ENCODE measurements at places on chromosomes 6 and 20. TPM values are rescaled to one million over a fixed set of nuclear protein-coding genes. Genes with fewer than 3 reads are reported as not detected.
A peak's percentile ranks its signal among the peaks of the same experiment; 100 is the strongest.

DNA sequence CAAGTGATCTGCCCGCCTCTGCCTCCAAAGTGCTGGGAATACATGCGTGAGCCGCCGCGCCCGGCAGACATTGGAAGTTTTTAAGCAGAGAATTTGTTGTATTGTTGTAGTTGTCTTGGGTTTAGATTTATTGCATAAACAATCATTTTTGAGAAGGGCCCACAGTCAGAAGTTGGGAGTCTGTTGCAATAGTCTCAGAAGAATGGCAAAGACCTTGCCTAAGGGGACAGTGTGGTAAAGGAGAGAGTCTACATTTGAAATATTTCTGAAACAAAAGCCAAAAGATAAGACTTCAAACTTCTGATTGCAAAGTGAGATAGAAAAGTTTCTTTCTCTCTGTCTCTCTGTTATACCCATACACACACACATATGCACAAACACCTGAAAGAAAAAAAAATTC lies 22.5 kb downstream of the HFE start:
- no peak for DNase-seq

The NKX2-2 gene
- total RNA-seq: 0.11 TPM

DNA sequence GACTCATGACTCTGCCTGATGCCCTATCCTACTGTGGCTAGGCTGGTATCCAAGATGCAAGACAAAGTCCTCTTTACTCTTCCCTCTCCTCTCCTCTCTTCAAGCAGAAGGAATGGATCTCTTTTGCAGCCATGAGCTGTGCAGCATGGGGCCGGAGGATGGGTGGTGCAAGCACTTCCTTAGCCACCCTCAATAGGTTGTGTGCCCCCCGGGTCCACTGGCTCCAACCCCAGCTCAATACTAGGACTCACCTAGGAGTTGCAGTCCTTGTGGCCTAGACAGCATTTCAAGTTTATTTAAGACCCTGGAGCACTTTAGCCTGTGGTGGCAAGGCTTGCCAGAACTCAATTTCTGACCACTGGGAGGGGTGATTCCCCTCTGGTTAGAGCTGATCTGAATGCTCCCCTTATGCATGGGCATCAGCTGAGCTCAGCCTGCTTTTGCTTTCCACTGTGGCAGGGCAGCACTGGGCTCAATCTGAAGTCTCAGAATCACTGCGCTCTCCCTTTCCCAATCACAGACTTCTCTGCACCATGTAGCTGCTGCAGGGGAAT lies 29.0 kb upstream of the GRM4 start:
- DNase-seq: no peak

The BHLHE23 gene
- total RNA-seq: 0.22 TPM

The VSTM2L gene
- total RNA-seq: 2.2 TPM

The GDAP1L1 gene
- total RNA-seq: 6.8 TPM

DNA sequence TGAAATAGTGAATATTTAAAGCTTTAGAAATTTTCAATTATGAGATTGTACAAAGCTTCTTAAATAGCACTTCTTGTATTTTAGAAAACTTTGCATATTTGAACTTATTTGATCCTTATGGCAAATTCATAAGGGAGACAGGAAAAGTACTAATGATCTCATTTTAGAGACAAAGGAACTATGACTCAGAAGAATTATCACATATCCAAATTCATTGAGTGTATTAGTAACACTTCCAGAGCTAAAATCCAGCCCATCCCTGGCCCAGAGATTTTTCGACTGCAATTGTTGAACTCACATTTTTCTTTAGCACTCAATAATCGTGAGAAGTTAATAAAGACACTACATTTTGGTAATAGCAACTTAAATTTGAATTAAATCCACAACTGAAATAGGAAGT lies 704.3 kb downstream of the EPM2A start:
- no peak for DNase-seq

The PTPRK gene
- total RNA-seq: 47.9 TPM

DNA sequence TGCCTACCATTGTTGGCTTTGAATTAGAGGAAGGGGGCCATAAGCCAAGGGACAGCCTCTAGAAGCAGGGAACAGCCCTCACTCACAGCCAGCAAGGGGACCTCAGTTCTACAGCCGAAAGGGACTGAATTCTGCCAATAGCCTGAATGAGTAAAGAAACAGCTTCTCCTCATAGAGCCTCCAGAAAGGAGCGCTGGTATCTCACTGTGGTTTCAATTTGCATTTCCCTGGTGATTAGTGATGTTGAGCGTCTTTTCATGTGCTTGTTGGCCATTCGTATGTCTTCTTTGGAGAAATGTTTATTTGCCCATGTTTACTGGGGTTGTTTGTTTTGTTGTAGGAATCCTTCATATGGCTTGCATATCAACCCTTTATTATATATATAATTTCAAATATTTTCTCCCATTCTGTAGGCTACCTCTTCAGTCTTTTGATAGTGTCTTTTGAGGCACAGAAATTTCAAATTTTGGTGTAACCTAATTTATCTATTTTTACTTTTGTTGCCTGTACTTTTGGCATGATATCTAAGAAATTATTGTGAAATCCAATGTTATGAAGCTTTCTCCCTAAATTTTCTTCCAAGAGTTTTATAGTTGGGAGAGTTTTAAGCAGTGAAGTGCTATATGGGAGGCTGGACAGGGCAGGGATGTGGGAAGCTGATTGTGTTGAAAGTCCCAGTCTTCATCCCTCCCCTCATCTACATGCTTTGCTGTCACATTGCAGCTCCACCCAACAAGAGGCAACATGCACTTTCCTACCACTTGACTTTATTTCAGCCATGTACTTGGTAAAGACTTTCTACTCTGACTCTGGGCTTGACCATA lies 82.3 kb upstream of the SHLD1 start:
- DNase-seq: no peak

The ADAT2 gene
- 11.3 TPM for total RNA-seq

The OR2H2 gene
- total RNA-seq: not detected

The TSHZ2 gene
- total RNA-seq: not detected

GRCh38 chr6:104896914-104897313 lies 37.2 kb upstream of the HACE1 start:
- no peak for DNase-seq

The CUL9 gene
- total RNA-seq: 15.2 TPM

- no peak for DNase-seq
Observed at GRCh38 chr6:3506751-3507383, 50.0 kb upstream of the SLC22A23 start.

The FNDC11 gene
- total RNA-seq: 2.7 TPM

- no peak for DNase-seq
Observed at GRCh38 chr6:119307056-119307455, 42.5 kb downstream of the MAN1A1 start.

- no peak for DNase-seq
Observed at GRCh38 chr6:157223021-157223430, 100.3 kb downstream of the TMEM242 start.

GRCh38 chr20:50610212-50610718 lies 81.1 kb downstream of the RIPOR3 start:
- no peak for DNase-seq

The SEC23B gene
- 60.0 TPM for total RNA-seq

DNA sequence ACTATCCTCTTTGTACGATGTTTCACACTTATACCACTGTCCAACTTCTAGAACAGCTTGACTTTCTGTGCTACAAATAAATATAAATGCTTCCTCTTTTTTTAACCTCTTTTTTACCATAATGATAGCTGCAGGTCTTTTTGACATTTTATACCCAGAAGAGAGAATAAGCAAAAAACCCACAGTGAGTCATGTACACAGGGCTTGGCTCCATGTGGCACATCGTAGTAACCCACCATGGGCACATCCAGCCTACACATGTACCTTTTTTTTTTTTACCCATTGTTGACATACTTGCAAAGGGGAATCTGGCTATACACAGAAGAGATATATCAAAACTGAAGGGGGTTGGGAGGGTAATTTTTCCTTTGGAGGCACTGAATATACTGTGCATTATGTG lies 59.5 kb upstream of the RSPO3 start:
- no peak for DNase-seq

- DNase-seq: peak; percentile 54
Observed at GRCh38 chr20:52972965-52973819, 1.0 kb downstream of the TSHZ2 start.

GRCh38 chr6:44737341-44737740 lies 349.8 kb downstream of the CDC5L start:
- peak; percentile 14 for DNase-seq

The MTO1 gene
- total RNA-seq: 23.9 TPM

- DNase-seq: no peak
Observed at GRCh38 chr6:166411721-166412151, 29.0 kb upstream of the MPC1 start.

The MRPS18B gene
- total RNA-seq: 49.7 TPM

GRCh38 chr6:133568970-133569889 lies 319.7 kb upstream of the TCF21 start:
- peak; percentile 53 for DNase-seq

DNA sequence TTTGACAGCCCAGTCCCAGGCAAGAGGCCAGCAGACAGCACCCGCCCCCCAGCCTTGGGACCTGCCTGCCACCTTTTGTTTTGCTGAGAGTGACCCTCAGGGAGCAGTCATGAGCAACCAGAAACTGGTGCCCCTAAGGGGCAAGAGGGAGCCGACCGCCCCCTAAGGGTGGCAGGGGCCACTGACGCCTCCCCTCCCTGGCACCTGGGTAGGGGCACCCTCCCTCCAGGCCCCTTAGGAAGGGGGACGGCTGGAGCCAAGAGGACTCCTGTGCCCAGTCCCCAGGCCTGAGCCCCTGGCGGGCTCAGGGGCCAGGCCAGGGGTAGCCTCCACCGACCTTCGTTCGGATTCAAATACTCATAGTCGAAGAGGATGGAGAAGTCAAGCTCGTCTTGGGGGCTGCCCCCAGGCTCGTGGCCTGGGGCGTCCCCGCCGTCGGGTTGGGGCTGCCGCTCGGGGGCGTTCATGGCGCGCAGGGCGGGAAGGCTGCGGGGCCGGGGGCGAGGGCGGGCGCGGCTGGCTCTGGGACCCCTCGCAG lies 417 bp downstream of the NFATC2 start:
- DNase-seq: peak; percentile 59

The HTR1B gene
- total RNA-seq: 0.83 TPM

DNA sequence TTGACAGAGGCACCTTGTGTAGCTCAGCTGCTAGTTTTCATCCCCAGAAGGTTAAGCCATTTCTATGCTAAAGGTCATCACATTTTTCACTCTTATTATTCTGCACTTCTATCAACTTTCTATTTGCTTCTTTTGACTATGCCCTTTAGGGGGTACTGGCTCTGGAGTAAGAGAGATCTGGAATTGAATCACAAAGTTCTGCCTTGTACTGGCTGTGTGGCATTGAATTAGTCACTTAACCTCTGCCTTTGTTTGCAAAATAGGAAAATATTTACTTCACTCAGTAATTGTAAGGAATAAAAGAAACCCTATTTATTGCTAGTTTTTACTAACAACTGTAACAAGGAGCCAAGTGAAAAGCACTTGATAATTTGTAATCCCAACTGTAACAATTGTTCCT lies 56.8 kb upstream of the MTRF1L start:
- DNase-seq: no peak

DNA sequence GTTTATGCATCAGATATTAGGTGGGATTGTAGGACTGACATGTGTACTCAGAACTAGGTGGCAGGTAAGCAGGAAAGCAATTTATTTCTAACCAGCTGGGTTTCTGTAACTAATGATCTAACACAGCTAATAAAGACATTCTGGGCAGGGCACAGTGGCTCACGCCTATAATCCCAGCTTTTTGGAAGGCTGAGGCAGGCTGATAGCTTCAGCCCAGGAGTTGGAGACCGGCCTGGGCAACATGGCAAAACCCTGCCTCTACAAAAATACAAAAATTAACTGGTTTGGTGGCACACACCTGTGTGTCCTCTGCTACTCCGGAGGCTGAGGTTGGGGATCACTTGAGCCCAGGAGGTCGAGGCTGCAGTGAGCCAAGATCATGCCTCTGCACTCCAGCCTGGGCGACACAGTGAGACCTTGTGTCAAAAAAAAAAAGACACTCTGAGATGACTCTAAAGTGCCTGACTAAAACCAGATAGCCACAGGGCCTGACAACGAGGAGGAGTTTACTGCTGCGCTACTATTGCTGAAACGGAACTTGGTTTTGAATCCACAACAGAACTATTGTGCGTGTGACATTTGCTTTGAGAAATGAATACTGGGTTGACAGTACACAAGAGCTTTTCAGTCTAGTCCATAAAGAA lies 29.2 kb upstream of the CEP85L start:
- no peak for DNase-seq

DNA sequence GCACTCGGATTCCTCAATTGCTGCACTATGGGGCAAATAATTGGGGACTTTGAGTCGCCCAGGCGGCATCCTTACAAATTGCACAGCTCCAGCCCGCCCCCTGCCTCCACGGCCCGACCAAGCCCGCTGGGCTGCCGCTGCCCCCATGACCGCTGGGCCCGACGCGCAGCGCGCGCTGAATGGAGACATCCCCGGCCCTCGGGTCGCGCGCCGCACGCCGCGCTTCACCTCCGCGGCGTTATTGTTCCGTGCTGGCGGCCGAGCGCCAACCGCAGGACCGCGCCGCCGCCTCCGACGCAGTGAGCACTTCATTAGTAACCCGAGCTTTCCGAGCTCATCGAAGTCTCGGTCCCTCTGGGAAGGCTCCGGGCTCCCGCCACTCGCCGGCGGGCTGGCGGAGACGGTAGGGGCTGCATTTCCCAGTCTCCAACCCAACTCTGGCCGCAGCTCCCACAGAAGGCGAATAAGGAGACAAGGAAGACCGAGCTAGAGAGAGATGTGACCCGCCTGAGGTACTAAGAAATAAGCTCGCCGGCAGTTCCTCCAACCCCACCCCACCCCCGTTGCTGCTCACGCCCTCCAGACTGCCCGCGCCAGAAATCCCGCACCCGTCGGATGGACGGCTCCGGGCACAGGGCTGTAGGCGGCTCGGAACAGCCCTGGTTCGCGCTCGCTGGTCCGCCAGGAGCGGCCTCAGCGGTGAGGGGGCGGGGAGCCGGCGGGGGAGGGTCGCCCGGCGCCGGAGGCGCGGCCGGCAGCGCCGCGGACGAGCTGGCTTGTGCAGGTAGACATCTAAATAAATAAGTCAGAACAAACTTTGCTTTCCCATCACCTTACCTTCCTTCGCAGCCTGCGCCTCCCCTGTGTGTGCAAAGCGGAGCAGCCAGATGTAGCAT lies 703 bp downstream of the EPHA7 start:
- peak; percentile 65 for DNase-seq

DNA sequence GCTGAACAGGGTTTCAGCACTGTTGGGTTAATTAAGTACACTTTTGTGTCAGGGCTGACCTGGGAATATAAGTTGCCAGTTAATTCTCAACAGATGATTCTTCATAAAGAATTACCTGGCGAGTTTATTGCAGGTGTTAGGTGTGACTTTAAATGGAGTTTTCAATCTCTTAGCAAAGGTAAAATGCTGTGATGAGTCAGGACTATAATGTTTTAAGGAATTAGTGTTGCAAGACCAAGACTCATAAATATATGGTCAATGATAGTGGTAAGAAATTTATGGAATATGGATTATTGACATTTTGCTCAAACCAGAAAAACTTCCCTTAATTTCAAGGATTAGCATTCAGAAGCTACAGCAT lies 50.0 kb upstream of the PLCG1 start:
- no peak for DNase-seq
